ENCODE measurements at places on chromosomes 12 and 14.
A peak's percentile ranks its signal among the peaks of the same experiment; 100 is the strongest.

DNA sequence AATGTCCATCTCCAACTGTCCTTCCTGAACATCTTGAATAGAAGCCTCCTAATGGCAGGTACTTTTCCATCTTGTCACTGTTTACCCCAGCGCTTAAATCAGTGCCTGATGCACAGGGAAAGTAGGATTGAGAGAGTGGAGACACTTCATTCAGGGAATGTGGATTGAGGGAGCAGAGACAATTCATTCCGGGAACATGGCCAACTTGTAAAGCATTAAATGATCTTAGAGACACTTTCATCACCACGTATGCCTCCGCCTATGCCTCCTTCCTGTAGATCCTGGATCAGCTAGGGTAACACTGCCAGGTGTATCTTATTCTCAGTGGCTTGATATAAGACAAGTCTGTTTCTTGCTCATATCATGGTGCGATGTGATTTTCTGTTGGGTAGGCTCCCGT, 67.6 kb upstream of the CSRP2 start:
- no peak for DNase-seq
- no peak overlapping the region for H3K27ac ChIP-seq
- peaks cover 4% of the 10 kb centered on the region for H3K27me3 ChIP-seq
- no peaks in the 10 kb centered on the region for H3K36me3 ChIP-seq
- H3K4me1 ChIP-seq: no peaks in the 10 kb centered on the region
- no peak overlapping the region for H3K4me3 ChIP-seq

DNA sequence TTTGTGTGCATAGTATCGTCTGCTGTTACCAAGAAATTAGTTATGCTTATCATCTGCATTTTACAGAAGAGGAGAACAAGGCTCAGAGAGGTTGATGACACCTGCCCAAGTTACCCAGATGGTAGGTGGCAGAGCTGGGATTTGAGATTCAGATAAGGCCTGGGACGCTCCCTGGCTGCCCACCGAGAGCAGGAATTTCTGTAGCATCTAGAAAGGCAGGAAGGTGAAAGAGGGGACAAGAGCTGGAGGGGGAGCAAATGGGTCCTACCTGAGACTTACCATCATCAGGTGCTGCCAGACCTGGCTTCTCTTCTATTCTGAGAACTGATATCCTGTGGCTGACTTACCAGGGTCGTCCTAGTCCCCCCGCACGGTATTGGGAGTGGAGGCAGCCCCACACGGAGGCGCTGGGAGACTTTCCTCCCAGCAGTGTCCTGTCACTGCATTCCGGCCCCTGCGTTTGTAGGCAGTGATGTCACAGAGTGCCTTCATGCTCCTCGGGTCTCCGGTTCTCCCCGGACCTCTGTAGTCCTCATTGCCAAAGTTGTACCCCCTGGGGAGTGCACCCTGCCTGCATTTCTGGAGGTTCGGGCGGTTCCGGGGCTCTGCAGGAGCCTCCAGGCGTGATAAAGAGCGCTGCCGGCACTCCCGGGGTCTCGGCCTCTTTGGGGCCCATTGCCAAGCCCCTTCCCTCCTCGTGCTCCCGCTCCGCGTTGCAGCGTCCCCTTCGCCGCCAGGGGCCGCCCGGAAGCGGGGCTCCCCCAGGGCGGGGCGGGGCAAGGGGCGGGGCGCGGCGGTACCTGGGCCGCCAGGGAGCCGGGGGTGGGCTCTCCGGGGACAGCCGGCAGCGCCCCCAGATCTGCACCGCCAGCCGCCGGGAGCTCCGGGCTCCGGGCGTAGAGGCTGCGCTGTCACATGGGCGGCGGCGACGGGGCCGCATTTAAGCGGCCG, at the start of gene CABP1:
Gene CABP1, plus strand, starts transcription at position 856 of the 951 bp plus-strand sequence. Its CDS starts 60 bp downstream, at position 916.
- H3K27me3 ChIP-seq: peaks cover 57% of the 10 kb centered on the region
- DNase-seq: peak; percentile 38
- H3K36me3 ChIP-seq: no peaks in the 10 kb centered on the region
- peak within 1 kb of the TSS; percentile 73 for H3K4me3 ChIP-seq
- H3K4me1 ChIP-seq: peaks cover 8% of the 10 kb centered on the region

DNA sequence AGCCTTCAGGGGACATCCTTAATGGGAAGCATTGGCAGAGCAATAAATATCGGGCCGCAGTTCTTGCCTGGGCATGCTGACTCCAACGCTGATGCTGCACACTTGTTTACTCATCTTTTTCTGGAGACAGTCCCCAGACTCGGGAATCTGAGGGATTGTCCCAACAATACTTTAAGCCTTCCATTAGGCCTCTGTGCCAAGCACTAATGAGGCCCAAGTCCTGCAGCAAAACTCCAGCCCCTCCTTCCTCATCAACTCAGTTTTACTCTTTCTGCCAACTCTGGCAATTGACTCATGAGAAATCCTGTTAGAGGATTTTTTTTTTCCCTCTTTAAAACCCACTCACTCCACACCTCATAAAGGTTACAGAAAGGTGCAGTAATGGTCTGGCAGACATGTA, 233.4 kb upstream of the PELI2 start:
- H3K27ac ChIP-seq: no peak overlapping the region
- no peaks in the 10 kb centered on the region for H3K4me1 ChIP-seq
- no peak for DNase-seq
- no peaks in the 10 kb centered on the region for H3K36me3 ChIP-seq
- peaks cover 7% of the 10 kb centered on the region for H3K27me3 ChIP-seq
- no peak overlapping the region for H3K4me3 ChIP-seq

- H3K36me3 ChIP-seq: no peaks in the 10 kb centered on the region
- H3K27me3 ChIP-seq: peaks cover 14% of the 10 kb centered on the region
- DNase-seq: no peak
- H3K4me1 ChIP-seq: peaks cover 5% of the 10 kb centered on the region
These were observed 22.3 kb downstream of the HOXC4 start for GRCh38 chr12:54075974-54076373.

DNA sequence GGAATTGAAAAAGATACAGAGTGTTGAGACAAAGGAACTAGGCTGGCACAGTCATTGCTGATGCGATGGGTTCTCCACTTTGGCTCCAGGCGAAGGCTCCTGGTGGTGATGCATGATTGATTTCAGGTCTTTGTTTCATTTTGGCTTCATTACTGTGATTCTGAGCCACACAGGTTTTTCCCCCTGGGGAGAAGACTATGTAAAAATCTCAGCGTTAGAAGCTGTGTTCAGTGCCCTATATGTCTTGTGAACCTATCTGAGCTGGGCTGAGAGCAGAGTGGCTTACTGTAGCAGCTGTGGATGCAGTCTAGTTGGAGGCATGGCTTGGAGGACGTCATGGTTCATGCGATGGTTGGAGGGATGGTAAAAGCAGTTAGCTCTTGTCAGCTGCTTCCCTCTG, 54.0 kb downstream of the GPATCH2L start:
- no peak overlapping the region for H3K27ac ChIP-seq
- DNase-seq: no peak
- H3K27me3 ChIP-seq: no peaks in the 10 kb centered on the region
- H3K4me3 ChIP-seq: no peak overlapping the region
- peaks cover 27% of the 10 kb centered on the region for H3K36me3 ChIP-seq

DNA sequence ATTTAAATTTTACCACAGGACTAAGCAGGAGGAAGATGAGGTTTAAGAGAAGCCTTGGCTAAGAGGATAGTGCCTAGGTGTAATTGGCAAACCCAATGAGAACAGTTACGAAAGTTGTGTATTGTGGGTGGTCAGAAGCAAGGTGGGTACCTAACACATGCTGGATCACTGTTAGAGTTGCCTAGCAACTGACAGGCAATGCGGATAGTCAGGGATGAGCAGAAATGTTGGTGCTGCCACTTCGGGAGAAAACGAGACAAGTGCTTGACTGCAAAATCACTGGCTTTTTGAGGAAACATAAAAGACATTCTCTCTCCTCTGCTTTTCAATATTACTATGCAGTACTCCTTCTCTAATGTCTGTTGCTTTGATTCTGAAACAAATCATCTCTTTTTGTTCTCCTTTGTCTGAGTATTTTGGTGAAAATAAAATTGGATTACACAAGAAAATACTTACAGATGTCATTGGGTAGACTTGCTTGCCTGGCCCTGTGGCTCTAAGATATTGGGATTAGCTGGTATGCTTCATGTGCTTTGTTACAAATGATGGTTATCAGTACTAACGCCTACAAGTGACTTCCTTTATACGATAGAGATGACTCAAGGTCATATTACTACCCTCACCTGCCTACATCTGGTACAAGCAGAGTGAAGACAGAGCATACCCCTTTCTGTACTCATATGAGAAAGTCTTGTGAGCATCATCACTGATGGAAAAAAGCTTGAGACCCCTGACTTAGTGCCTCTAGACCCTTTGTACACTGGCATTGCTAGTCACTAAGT, 48.0 kb downstream of the TDP1 start:
- peaks cover 34% of the 10 kb centered on the region for H3K36me3 ChIP-seq
- H3K4me1 ChIP-seq: peaks cover 21% of the 10 kb centered on the region
- H3K27me3 ChIP-seq: no peaks in the 10 kb centered on the region

- no peaks in the 10 kb centered on the region for H3K27me3 ChIP-seq
- H3K27ac ChIP-seq: no peak overlapping the region
- H3K36me3 ChIP-seq: no peaks in the 10 kb centered on the region
- DNase-seq: no peak
- no peak overlapping the region for H3K4me3 ChIP-seq
These were observed 506.9 kb downstream of the FOXG1 start for GRCh38 chr14:29273513-29273912.

DNA sequence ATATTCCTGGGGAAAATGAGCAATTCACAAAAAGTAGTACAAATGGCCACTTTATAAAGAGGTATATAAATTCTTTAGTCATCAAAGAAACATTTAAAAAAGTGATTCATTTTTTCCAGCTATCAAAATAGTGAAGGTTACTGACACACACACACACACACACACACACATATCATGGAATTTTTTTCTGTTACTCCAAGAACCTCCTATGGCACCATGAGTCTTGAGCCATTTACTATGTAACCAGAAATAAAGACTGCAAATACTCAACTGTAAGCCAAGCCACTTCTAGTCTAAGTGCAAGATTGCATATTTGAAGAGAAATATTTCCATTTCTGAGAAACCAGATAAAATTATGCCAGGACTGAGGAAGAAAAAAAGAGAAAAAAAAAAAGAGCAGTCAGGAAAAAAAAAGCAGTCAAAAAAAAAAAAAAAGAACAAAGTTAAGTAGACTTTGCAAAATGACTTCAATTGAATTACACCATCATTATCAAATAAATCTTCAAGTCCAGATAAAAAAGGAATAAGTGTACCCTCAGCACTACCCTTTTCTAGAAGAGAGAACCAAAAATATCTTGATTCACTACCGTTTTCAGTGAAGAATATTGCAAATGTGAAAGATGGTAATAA, 275.7 kb downstream of the DAD1 start:
- no peak for DNase-seq
- no peaks in the 10 kb centered on the region for H3K36me3 ChIP-seq
- no peaks in the 10 kb centered on the region for H3K27me3 ChIP-seq
- H3K27ac ChIP-seq: peak overlapping the region; percentile 72
- no peak overlapping the region for H3K4me3 ChIP-seq

DNA sequence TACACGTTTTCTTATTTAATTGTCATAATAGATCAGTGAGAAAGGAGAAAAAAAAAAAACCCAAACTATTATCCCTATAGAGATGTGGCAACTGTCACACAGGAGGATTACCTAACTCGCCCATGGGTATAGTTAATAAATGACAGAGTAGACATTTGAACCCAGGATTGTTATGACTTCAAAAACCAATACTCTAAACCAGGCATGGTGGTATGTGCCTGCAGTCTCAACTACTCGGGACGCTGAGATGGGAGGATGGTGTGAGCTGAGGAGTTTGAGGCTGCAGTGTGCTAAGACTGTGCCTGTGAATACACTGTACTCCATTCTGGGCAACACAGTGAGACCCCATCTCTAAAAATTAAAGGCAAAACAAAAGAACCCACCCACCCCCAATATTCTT, 114.5 kb downstream of the DENND5B start:
- H3K27me3 ChIP-seq: peaks cover 4% of the 10 kb centered on the region
- H3K36me3 ChIP-seq: no peaks in the 10 kb centered on the region
- H3K4me1 ChIP-seq: no peaks in the 10 kb centered on the region
- H3K27ac ChIP-seq: no peak overlapping the region
- no peak for DNase-seq

DNA sequence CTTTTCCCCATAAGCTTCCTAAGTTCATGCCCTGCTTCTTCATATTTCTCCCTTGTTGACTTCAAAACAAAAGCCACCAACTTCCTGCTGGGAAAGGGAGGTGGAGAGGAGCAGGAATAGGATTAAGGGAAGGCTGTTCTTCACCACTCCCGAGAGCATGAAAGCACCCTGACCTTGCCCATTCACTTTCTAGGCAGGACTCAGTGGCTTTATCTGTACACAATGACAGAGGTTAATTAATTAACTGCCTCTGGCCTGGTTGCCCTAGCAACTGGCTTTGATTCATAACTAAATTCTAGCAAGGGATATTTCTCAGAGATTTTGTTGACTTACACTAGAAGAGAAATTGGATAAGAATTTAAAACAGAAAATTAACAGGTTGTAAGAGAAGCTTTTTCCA, 396.8 kb downstream of the RPS29 start:
- H3K27ac ChIP-seq: no peak overlapping the region
- no peak overlapping the region for H3K4me3 ChIP-seq

DNA sequence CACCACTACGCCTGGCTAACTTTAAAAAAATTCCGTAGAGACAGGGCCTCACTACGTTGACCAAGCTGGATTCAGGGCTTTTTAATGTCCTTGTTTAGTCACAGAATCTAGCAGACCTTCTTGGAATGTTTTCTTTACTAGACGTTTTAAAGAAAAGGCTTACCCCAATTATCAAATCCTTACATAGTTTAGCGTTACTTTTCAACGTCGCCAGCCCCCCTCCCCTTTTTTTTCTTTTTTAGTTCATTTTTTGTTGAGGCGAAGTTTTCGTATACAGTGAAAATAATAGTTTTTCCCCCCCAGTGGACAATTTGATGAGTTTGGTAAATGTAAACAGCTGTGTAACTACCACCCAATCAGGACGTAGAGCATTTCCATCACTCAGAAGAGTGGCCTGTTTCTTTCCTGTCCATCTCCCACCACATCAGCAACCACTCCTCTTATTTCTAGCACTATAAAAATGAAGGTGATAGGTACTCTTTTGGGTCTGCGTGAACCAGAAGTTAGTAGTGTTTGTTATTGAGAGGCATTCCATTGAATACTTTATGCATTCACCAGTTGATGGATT, 753 bp upstream of the DLGAP5 start:
- peaks cover 31% of the 10 kb centered on the region for H3K4me1 ChIP-seq
- peak overlapping the region; percentile 87 for H3K27ac ChIP-seq
- DNase-seq: no peak
- H3K4me3 ChIP-seq: peak overlapping the region; percentile 99

GRCh38 chr14:74948228-74949175, 6.9 kb downstream of the PGF start:
- DNase-seq: no peak
- H3K27ac ChIP-seq: no peak overlapping the region
- no peaks in the 10 kb centered on the region for H3K27me3 ChIP-seq

- no peak overlapping the region for H3K4me3 ChIP-seq
- H3K27ac ChIP-seq: no peak overlapping the region
- H3K36me3 ChIP-seq: no peaks in the 10 kb centered on the region
- peaks cover 12% of the 10 kb centered on the region for H3K4me1 ChIP-seq
- peak; percentile 27 for DNase-seq
These were observed 223.4 kb downstream of the PCNX1 start for GRCh38 chr14:71130491-71131179.

- H3K4me1 ChIP-seq: peaks cover 35% of the 10 kb centered on the region
- H3K27me3 ChIP-seq: no peaks in the 10 kb centered on the region
- H3K36me3 ChIP-seq: peaks cover 50% of the 10 kb centered on the region
These were observed 41.1 kb downstream of the GTF2A1 start for GRCh38 chr14:81179631-81180030.

GRCh38 chr14:64112867-64113678, 181.1 kb downstream of the ESR2 start:
- H3K36me3 ChIP-seq: peaks cover 5% of the 10 kb centered on the region
- no peak overlapping the region for H3K4me3 ChIP-seq
- DNase-seq: no peak
- no peaks in the 10 kb centered on the region for H3K27me3 ChIP-seq
